ENCODE measurements at places on chromosomes 16 and 17. TPM values are rescaled to one million over a fixed set of nuclear protein-coding genes. Genes with fewer than 3 reads are reported as not detected.

- DNase-seq: no peak
Observed at GRCh38 chr17:12672947-12673346, 7.3 kb downstream of the MYOCD start.

DNA sequence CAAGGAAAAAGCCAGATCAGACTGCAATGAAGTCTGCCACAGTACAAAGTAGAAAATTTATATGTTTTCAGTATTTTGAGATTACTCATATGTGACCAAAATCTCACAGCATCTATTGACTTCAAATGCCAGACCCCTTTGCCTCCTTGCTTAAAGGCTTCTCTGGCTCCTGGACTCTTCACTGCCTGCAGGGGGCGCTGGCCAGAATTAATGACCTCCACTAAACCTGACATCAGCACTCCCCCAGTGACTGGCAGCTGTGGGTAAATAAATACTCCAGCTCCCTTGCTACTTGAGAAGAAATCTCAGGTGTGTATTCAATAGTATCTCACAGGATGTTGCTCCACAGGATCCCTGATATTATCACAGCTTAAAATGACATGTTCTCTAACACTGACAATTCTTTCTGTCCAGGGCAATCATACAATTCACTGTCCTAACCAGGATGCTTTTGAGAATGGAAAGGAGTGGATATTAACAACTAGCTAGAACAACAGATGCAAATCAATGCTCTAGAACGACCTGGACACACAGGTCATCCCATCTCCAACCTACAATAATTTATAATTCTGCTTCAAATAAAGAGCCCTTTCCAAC lies 4.0 kb downstream of the BECN1 start:
- DNase-seq: peak; percentile 46

DNA sequence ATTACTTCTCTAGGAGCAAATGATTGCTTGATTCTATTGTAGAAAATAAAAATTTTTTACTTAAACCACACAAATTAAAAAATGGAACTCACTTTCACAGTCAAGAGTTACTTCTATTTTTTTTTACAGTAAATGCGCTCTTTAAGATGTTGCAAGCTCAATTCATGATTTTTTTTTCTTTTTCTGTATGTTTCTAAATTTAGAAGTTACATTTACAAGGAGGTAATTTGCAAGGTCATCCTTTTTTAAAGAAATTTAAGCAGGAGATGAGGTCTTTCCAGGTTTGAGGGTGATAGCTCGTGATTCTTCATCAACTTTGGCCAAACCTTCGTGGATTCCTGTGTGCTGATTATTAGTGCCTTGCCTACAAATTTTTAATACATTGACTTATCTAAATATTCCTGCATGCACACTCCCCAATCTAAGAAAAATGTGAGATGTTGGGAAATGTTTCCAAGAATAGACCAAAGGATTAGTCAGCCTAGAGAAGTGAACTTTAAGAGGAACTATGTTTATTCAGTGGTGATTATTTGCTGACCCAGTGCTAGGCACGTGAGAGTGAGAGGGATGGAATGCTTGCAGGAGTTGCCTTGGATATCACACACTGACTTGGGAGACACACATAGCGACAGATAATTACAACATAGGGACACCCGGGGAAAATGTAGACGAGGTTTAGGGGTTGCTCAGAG lies 429.8 kb downstream of the MAF start:
- peak; percentile 60 for DNase-seq

DNA sequence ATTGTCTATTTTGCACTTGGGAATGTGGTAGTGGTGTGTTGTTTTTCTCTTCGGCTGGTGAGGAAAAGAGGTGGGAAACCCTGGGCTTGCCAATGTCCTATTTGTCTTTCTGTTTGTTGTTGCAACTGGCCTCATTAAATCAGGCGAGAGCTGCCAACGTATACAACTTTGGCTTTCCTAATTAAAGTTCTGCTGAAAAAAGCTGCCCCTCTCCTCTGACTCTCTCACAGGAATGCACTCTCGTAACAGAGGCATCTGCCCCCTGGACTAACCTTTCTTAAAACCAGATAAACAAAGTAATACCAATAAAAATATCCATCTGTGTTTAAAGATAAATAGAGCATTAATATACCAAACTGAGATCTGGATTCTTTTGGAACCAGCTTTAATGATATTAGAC lies 7.8 kb downstream of the CDRT15 start:
- peak; percentile 97 for DNase-seq

- no peak for DNase-seq
Observed at GRCh38 chr17:65787503-65787902, 226.1 kb upstream of the AXIN2 start.

GRCh38 chr17:42291129-42291528 lies 2.8 kb downstream of the STAT5A start:
- no peak for DNase-seq

The LRRC36 gene
- not detected for total RNA-seq

The SMTNL2 gene
- total RNA-seq: not detected

The TMEM238L gene
- not detected for total RNA-seq

GRCh38 chr17:27497696-27498095 lies 41.4 kb downstream of the KSR1 start:
- no peak for DNase-seq

- DNase-seq: peak; percentile 56
Observed at GRCh38 chr17:77467521-77467920, 326.8 kb downstream of the SEC14L1 start.

GRCh38 chr17:68824707-68825106 lies 130.5 kb downstream of the ABCA8 start:
- DNase-seq: no peak

GRCh38 chr16:88610909-88611812 lies 27.2 kb upstream of the IL17C start:
- DNase-seq: no peak

The CACNG1 gene
- total RNA-seq: not detected

The ITGAL gene
- total RNA-seq: not detected

DNA sequence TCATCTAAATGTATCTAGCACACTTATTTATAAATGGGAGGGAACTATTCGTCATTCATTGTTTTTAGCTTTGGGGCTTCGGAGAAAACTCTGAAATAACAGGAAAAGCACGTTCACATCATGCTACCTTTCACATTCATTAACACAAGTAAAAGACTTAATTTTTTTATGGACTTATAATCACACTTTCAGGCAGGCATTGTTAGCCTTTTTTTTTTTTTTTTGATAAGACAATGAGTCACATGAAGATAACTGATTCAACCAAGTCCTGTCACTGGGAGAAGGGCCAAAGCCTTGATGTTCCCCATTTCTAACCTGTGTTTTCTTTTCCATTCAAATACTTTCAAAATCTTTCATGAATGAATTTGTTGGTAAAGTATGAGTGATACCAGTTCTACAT lies 631.3 kb upstream of the CA10 start:
- DNase-seq: no peak

- DNase-seq: no peak
Observed at GRCh38 chr17:72575542-72576233, 454.9 kb downstream of the SOX9 start.

The CSH1 gene
- not detected for total RNA-seq

- DNase-seq: no peak
Observed at GRCh38 chr17:50256826-50257618, 17.2 kb upstream of the TMEM92 start.

DNA sequence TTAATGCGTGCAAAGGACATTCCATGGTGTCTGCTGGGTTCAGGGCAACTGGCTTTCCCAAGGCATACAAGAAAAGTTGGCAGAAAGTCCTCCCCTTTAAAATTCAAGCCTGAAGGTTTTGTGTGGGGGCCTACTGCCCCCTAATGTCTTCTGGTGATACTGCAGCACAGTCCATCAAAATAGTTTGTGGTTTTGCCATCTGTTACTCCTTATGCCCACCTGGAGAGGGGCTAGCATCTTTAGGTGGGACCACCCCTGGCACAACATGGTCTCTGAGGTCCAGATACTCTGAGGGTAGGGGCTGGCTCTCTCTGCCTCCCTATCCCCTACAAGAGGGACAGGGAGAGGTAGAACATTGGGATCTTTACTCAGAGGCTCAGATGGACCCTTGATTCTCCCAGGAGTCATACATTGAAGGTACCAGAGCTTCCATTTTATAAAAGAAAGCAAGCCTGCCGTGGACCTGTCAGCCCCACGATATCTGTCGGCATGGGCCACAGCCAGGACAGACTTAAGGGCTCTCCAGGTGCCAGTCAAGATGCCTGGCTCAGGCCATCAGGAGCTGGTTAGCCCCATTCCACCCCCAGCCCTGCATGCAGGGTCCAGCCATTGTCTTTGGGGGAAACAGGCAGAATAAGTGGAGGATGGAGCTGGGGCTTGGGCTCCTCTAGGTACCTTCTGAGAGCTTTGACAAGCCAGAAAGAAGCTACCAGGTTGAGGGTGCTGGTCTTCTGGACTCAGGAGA lies 6.3 kb downstream of the ESRP2 start:
- peak; percentile 71 for DNase-seq

The CLDN7 gene
- 5.2 TPM for total RNA-seq

The GH2 gene
- total RNA-seq: not detected

DNA sequence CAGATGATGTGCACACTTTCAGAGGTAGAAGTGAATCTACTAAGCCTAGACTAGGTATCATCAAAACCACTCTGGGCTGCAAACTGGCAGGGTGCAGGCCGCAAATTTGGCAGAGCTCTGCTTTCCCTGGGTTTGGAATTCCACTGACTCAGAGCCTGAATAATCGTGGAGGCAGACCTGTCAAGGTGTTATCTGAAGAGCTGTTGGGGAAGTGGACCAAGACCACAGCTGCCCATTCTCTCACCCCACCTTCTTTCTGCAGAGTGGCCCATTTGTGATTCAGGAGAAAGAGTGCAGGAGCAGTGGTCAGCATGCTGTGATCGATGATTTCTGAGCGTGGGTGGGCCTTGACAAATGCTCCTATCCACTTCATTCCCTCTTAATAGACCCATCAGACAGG lies 45.8 kb upstream of the CBLN1 start:
- no peak for DNase-seq

The PDILT gene
- total RNA-seq: not detected

DNA sequence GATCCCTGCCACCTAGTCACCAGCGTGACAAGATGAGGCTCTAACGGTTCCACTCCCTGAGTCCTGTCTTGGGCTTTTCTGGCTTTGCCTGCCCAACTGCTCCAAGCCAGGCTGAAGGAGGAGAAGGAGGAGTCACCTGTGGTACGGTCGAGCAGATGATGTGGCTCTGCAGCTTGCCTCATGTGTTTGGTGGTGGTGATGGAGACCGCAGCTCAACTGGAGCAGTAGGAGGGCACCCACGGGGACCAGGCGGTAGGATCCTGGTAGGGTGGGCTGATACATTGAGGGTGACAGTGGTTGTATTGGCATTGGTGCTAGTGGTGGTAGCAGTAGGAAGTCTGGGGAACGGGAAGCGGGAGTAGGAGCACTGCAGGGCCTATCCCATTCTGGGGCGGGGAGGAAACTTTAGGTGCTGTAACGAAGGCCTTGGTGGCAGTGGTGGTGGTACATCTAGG lies 202.8 kb upstream of the WSB1 start:
- DNase-seq: no peak

GRCh38 chr17:69913616-69914015 lies 161.4 kb upstream of the KCNJ16 start:
- DNase-seq: no peak

The MEOX1 gene
- total RNA-seq: 6.0 TPM

- DNase-seq: no peak
Observed at GRCh38 chr17:48541036-48541576, 3.8 kb downstream of the HOXB2 start.

DNA sequence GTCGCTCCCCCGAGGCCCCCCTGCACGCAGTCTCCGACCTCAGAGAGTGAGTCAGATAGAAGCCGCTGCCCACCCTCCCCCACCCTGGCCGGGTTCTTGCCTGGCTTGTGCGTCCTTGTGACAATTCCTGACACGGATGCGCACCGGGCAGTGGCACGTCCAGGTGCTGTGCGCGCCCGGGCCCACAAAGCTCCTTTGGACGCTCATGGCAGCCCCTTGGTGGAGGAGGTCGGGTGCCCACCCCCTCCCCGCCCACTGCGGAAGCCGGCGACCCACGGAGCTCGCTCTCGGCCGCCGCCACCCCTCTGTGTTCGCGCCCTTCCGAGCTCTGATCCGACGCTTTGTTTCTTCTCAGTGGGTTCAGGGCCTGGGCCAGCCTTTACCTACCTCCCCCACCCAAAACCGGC lies 662 bp upstream of the TUBB3 start:
- peak; percentile 92 for DNase-seq

GRCh38 chr17:66564992-66565465 lies 262.6 kb downstream of the PRKCA start:
- peak; percentile 59 for DNase-seq

GRCh38 chr16:12708266-12708665 lies 95.4 kb downstream of the CPPED1 start:
- peak; percentile 57 for DNase-seq

GRCh38 chr17:18944646-18945045 lies 7.3 kb upstream of the SLC5A10 start:
- no peak for DNase-seq

DNA sequence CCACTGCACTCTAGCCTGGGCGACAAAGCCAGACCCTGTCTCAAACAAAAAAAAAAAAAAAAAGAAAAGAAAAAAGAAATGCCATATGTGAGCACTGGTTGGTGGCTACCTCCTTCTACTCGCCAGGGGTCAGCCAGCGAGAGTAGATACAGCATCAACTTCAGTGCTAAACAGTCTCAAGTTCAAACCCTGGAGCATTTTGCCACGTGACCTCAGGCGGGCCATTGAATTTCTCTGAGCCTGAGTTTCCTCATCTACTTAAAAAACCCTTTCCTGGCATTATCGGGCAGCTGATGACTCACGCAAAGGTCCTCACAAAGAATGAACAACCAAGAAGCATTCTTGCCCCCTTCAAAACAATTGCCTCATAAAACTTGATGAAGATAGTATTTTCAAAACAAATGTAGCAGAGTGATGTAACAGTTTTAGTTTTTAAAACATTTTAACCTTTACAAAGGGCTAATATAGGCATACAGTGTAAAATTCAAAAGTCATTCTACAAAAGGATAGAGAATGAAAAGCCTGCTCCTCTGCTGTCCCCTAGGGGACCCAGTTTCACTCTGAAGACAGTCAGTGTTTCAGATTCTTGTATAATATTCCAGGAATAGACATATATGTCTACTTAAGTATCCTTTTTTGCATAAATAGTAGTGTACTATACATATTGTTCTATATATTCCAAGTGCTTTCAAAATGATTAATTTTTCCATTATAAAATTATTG lies 28.4 kb downstream of the DNAH2 start:
- peak; percentile 91 for DNase-seq

DNA sequence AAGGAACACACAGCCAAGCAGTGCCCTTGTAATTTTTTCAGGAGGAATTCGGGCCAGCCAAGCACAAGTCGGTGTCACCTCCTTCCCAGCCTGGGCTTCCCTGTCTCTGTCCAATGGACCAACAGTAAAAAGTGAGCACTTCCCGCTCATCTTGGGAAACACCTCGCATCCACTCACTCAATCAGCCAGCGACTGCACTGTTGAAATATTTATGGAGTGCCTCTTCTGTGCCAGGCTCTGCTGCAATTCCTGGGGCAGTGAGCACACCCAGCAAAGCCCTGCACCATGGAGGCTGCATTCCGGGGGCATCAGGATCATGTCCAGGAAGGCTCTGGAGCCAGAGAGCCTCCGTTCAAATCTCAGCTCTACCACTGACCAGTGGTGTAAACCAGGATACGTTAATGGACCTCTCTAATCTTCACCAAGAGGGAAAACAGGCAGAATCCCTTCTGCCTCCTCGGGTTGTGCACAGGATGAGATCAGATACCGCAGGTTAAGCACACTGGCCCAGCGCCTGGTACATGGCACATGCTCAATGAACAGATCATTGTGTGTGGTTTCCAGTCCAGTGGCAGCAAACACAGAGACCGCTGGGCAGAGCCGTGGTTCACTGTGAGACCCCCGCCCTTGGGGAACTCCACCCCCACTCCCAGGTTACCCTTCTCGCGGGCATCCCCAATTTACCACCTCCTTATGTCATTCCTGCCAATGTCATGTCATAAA lies 194.3 kb downstream of the ZNF423 start:
- DNase-seq: no peak
